ENCODE measurements at places on chromosomes 2 and 18.

DNA sequence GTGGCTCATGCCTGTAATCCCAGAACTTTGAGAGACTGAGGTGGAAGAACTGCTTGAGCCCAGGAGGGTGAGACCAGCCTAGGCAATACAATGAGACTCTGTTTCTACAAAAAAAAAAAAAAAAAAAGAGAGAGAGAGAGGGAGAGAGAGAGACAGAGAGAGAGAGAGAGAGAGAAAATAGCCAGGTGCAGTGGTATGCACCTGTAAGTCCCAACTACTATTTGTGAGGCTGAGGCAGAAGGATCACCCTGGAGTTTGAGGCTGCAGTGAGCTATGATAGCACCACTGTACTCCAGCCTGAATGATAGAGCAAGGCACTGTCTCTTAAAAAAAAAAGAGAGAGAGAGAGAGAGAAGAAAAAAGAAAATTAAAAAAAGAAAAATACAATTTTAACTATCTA is 245.7 kb downstream of the CCDC178 start:
- peak; percentile 34 for ATAC-seq

DNA sequence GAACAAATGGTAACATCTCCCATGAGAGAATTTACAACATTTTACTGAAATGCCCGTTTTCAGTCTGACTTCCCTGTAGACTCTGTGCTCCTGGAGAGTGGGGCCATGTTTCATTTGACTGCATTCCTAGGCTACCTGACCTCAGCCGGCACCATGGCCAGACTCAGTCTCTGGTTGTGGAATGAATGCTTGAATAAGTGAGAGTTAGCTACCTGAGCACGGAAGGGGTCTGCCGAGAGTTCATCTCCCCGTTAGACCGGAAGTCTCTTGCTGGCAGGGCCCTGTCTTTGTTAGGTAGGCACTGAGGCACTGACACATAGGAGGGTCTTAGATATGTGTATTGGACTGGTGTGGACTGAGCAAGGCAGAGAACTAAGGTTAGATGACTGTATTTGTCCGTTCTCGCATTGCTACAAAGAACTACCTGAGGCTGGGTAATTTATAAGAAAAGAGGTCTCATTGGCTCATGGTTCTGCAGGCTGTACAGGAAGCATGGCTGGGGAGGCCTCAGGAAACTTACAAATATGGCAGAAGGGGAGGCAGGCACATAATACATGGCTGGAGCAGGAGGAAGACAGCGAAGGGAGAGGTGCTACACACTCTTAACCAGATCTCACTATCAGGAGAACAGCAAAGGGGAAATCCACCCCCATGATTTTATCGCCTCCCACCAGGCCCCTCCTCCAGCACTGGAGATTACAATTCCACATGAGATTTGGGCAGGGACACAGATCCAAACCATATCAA is 271.2 kb downstream of the GLI2 start:
- no peak for ATAC-seq

DNA sequence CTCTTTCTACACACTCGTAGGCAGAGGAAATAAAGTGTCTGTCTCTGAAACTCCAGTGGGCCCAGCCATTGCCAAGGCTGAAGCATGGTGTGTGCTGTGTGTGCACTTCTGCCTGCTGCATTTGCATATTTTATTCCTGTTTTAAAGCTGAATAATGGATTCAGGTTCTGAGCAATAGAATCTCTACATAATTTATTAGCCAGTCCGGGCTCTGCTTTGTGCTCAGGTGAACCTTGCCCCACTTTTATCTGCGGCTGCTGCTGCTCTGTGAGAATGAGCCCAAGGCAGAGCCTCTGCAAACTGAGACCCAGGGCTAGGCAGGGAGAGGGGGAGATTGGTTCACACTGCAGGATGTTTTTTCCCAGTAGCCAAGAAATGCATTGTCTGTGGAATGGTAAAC is 64.6 kb upstream of the SH3BP4 start:
- ATAC-seq: no peak

- ATAC-seq: peak; percentile 57
Observed at GRCh38 chr2:173027181-173028128, 48.2 kb upstream of the MAP3K20 start.

DNA sequence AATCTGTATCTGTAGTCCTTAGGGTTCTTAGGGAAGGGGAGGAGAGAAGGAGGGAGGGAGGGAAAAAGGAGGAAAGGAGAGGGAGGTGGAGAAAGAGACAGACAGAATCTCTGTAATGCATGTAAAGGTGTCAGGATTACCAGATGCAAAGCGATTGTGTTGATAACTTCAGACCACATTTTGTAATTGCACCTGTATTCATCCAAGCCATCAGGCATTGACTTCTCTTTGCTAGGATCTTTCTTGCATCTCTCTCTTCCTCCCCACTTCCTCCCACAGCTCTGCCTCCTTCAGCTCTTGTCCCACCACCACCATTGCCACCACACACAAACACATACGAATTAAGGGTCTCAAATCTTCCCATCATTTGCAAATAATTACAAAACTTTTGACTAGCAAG is 91.4 kb downstream of the AOX1 start:
- ATAC-seq: no peak

DNA sequence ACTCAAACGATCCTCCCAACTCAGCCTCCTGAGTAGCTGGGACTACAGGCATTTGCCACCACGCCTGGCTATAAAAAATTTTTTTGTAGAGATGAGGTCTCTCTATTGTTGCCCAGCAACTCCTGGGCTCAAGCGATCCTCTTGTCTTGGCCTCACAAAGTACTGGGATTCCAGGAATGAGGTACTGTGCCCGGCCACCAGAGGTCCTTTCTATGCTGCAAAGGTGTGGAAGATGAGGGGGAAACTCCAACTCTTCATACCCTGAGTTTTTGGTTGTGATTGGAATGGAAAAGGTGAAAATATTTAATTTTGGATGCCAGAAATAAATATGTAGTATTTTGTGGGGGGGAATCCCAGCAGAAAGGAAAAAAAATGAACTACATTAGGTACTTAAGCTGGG is 36.0 kb downstream of the MRPL33 start:
- no peak for ATAC-seq

DNA sequence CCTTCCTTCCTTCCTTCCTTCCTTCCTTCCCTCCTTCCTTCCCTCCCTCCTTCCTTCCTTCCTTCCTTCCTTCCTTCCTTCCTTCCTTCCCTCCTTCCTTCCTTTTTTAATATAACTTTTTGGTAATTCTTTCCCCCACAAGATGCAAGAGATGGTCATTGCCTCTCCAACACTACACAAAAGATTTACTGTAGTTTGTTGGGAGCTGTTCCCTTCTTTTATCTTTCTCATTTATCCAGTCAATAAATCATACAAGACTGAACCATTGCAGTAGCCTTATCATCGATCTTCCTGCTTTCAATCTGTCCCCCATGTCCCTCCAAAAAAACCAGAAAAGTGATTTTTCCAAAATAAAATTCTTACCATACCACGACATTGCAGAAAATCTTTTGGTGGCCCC is 8.2 kb downstream of the APCDD1 start:
- ATAC-seq: no peak

DNA sequence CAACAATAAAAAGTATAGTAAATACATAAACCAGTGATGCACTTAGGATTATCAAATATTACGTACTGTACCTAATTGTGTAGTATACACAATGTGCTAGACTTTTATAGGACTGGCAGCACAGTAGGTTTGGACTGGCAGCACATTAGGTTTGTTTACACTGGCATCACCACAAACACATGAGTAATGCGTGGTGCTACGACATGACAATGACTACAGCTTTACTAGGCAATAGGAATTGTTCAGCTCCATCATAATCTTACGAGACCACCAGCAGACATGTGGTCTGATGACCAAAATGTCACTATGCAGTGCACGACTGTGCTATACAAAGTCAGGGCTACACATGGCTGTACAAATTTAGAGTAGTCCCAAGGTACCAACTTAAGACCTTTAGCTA is 2.3 kb downstream of the MBOAT2 start:
- ATAC-seq: no peak

GRCh38 chr2:175441181-175441761 is 259.8 kb upstream of the ATP5MC3 start:
- ATAC-seq: no peak

DNA sequence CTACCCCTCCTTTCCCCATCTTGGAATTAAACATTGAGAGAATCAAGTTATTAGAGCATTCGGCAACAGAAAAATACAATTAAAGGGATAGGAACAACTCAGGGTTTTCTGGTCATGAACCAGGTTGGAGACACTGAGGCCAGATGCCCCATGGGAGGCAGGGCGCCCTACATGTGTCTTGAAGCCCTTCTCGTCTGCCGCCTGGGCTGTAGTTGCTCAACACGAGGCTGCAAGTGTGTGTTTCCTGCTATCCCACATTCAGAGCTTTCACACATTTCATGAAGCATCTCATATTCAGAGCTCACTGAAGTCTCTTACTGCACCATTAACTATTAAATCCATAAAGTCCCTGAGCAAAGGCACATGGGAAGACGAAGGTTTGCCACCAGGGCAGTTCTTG is 28.8 kb downstream of the TTC39C start:
- ATAC-seq: no peak

DNA sequence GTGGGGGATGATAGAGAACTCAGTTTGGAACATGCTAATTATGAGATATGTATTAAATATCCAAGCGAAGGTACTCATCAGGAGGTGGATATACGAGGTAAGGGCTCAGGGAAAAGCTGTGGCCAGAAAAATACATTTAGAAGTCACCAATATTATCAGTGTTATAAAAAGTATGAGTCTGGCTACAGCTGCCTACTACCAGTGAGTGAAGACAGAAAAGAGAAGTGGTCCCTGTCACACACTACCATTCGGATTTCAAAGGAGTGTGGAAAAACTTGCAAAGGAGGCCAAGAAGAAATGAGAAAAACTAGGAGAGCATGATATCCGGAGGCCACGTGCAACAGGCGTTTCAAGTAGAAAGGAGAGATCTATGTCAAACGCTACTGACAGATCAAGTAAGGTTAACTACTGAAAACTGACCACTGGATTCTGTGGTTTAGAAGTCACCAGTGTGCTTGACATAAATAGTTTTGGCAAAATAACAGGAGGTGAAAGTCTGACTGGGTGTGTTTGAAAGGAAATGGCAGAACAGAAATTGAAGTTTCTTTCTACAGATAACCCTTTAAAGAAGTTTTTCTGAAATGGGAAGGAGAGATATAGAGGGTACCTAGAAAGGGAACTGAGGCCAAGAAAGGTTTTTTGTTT is 118.7 kb upstream of the DNMT3A start:
- ATAC-seq: no peak

DNA sequence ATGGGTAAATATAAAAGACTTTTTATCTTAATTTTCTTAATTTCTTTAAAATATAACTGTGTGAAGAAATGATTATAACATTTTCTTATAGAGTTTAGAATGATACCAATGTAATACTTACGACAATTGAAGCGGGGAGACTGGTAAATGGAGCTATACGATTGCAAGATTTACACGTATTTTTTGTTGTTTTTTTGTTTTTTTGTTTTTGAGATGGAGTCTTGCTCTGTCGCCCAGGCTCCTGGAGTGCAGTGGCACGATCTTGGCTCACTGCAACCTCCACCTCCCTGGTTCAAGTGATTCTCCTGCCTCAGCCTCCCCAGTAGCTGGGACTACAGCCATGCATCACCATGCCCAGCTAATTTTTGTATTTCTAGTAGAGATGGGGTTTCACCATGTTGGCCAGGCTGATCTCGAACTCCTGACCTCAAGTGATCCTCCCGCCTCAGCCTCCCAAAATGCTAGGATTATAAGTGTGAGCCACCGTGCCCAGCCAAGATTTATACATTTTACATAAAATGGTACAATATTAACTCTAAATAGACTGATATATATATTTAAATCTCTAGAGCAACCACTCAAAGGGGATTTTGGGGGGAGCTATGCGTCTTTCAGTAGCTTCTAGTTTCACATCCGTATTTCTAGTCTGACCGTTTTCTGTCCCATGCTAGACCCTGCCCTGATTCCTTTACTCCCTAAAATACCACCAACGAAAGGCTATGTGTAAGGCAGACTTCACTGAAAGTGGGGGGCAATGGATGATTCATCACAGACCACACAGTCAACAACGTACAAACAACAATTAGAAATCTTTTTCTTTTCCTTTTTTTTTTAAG is 28.2 kb upstream of the ATG16L1 start:
- peak; percentile 88 for ATAC-seq

DNA sequence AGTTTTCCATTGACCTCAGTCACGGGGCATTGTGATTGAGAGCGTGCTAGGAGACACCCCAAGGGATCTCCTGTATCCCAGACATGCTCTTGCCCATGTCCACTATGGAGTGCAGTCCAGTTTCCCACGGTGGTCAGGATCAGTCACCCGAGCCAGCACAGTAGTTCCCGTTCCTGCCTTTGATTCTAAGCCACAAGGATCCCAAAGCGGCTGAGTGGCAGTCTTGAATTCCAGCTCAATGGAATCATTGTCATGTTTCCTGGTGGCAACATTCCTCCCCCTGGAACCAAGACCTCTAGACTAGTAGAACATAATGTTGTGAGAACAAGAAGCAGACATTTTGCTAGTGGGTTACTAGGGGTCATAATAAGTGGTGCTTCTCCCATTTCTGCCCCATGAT is 154.3 kb downstream of the SEPTIN10 start:
- ATAC-seq: no peak

GRCh38 chr18:59357928-59358327 is 1.1 kb downstream of the LMAN1 start:
- ATAC-seq: no peak

- ATAC-seq: no peak
Observed at GRCh38 chr2:23107327-23107941, 277.5 kb upstream of the KLHL29 start.

GRCh38 chr18:67651438-67651837 is 134.9 kb upstream of the DSEL start:
- peak; percentile 27 for ATAC-seq

DNA sequence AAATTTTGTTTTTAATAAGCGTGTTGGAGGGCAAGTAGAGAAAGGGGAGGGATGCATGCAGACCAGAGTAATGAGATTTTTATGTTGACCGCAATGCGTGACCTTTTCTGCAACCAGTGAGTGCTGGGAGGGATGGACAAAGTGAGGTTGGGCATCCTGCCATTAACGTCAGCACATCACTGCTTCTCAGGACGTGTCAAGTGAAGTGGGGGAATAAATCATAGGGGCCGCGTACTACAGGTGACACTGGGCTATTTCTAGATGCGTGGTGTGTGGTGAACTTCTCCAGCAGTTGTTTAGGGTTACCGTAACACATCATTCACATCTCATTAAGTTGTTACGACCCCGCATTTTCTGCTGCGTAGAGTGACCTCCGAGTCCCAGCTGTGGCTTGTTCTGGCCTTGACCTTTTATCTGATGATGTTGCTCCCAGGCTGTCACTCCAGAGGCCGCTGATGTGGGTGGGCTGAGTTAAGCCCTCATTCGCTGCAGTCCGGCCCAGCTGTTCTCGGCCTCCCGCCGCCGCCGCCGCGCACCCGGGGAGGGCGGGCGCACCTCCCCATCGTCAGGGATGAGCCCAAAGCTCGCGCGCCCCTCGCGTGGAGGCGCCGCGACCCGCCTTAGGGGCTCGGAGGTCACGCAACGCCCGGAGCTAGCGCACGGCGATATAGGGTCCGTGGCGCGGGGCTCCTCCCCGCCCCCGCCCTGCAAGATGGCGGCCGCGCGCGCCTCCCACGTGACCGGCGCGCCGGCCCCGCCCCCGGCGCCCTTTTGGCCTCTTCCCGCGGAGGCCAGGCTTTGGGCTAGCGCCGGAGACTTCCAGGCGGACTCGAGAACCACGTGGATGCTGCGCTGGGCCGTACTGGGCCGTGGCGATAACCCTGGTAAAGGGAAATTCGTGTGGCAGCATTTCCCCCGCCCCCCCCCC is 3.5 kb downstream of the ZCCHC2 start:
- peak; percentile 10 for ATAC-seq

Measured in stimulated activated memory B cell treated with anti-CD40 and anti-IgM and Interleukin-4, amounts not matched to agents 10 μg/mL and 1 μg/mL and 100 μg/mL, for 72 hours (primary cell).